ENCODE measurements at places on chromosomes 12 and 14. TPM values are rescaled to one million over a fixed set of nuclear protein-coding genes. Genes with fewer than 3 reads are reported as not detected.

The TBC1D30 gene
- total RNA-seq: 0.73 TPM

The REP15 gene
- not detected for total RNA-seq

The WNT1 gene
- total RNA-seq: 0.85 TPM

GRCh38 chr14:60346706-60347105, 97.7 kb downstream of the PPM1A start:
- DNase-seq: no peak

DNA sequence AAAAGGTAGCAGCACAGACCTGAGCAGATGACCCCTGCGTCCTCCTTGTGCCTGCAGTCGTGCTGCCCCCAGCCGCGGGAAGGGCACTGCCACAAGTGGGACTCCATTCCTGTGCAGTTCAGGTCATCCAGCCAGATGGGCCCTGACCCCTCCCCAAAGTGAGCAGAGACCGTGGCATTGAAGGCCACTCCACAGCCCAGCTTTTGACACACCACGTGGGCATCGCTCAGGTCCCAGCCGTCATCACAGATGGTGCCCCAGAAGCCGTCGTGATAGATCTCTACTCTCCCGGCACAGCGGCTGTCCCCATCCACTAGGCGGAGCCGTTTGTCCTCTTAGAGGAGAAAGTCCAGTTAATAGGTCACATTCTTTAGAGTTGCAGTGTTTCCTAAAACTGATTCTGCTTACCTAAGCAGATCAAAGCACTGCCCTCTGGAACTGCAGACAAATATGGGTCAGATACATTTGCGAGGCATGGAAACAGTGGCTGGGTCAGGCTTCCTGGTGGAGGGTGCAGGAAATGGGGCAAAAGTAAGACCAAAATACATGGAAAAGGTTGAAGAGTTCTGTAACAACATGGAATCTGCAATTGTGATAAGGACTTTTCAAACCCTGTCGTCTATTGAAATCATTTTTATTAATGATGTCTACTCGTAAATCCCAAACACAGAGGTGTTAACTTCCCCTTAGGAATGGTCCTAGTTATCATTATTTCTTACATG, 69.4 kb downstream of the CD163L1 start:
- no peak for DNase-seq

GRCh38 chr12:70576341-70577282, 60.6 kb downstream of the PTPRB start:
- no peak for DNase-seq

- DNase-seq: no peak
These were observed 49.2 kb downstream of the FBXW8 start for GRCh38 chr12:116959845-116960514.

GRCh38 chr12:132322206-132323132, 6.9 kb downstream of the GALNT9 start:
- no peak for DNase-seq
